HAP-1 (cell line): ENCODE measurements at places on chromosomes 3 and 15.

DNA sequence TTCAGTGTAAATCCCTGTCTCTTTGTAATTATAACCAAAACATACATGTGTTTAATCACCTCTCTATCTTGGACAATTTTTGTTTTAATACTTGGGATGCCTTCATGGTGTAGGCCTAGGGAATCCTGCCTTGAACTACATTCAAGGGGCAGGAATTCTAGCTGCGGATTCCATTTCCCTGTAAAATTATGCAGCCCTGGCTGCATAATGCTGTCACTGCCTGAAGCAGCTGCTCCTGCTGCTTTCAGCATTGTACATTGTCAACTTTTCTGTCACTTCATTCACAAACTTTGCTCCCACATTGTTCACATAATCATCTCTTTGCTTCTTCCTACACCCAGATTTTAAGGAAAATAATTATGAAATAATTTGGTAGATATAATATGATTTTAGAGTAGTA is 638.7 kb downstream of the RBMS3 start:
- no peak for DNase-seq

DNA sequence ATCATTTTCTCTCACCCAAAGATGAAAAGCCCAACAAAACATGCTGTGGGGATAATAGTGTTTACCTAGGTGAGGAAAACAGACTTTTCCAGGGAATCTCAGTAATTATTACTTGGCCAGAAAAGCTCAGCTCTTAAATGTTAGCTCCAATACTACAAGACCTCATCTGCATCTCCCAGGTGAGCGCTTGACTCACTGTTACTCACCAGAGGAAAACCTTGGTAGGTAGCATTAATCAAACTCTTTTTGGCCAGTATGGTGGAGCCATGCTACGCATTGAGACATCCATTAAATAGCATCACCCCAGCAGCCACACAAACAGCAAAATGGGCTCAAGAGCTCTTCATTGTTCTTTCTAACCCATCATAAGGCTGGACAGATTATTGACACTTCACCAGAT is 99.0 kb downstream of the TIGIT start:
- no peak for DNase-seq

DNA sequence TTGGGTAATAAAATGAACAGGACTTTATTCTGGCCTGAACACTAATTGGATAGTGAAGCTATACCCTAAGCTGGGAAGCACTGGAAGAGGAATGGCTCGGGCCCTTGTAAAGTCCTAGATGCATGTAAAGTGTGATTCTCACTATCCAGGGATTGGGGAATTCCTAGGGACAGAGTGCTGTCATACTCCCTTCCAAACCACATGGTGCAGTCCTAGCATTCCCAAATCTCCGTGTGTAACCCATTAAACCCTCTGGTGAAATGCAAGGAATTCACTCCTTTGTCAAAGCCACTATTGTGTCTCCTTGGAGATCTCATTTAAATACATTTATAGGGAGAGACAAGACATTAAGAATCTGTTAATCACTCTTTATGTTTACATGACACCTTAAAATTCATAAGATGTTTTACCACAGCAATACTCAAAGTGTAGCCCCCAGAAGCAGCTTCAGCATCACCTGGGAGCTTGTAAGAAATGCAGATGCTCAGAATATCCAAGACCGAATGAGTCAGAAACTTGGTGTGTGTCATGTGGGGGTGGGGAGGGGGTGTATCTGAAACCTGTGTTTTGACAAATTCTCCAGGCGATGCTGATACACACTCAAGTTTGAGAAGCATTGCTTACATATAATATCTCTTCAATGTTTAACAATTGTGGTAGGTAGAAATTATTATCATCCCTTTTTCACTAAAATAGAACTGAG is 121.8 kb upstream of the NPHP3 start:
- peak; percentile 15 for DNase-seq

- DNase-seq: no peak
Measured at GRCh38 chr3:141170678-141171295, 60.8 kb upstream of the PXYLP1 start.

DNA sequence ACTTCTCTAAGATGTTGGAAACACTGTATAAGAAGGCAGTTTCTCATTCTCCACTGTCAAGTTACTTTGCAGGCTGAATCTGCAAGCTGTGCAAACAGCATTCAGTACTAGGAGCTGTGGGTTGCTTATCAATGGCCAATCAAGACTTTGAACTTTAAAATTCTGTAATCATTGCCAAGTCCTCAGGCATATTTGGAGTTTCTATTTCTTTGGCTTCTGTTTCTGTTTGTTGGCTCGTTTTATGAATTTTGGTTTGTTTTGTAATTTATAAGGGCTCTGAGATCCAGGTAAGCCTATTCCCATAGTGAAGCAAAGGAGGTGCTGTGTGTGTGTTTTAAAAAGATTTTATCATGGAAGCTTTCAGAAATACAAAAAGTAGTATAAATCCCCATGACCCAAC is 32.1 kb downstream of the TLNRD1 start:
- no peak for DNase-seq

GRCh38 chr3:56761887-56762651 is 39.7 kb downstream of the ARHGEF3 start:
- no peak for DNase-seq

- peak; percentile 74 for DNase-seq
Measured at GRCh38 chr15:40782609-40783227, 12.9 kb downstream of the C15orf62 start.

DNA sequence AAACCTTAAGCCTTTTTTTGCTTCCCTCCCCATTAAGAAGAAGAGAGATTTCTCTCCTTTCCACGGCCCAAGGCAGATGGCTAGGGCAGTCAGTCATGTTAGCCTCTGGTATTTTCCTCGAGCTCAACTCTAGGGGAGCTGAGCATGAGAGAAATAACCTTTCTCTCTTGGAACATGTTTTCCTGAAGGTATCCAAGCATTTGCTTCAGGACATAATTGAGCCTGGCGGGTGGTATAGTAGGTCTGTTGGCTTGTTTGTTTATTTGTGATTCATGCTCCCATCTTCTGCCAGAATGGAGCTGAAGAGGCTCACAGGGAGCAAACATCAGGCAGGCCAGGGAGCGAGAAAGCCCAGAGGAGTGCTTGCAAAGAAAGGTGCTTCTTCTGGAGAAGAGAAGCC is 102.5 kb downstream of the MESD start:
- DNase-seq: no peak

DNA sequence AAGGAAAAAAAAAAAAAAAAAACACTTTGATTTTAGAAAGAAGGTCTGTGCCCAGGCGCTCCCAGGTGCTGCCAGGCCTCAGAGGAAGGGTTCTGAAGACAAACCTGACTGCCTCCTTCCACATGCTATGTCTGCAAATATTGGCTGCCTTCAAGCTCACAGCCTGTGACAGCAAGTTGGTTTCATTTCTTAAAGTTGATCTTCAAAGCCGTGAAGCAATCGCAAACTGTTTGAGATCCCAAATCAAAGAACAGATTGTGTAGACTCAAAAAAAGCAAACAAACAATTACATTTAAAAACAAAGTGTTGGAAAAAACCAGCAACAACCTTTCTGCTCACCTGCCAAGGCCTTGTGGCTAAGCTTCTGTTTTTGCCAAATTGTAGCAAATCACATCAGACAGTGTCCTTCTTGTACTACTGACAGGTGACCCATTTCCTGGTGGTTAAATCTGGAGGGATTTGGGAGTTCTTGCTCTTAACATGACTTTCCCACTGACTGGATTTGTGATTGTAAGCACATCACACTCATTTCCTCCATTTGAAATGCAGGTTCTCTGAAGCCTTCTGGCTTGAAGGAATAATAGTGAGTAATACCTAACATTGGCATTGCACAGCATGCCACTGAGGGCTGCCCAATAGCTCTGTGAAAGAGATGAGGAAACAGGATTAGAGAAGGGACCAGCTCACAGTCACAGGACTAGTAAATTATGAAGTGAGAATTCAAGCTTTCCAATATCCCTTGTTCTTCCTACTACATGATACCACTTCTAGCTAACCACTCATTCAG is 502.4 kb downstream of the LPP start:
- DNase-seq: no peak

GRCh38 chr3:45778761-45779201 is 17.6 kb downstream of the SLC6A20 start:
- DNase-seq: no peak

- DNase-seq: no peak
Measured at GRCh38 chr3:158494673-158495072, 76.3 kb upstream of the MLF1 start.

DNA sequence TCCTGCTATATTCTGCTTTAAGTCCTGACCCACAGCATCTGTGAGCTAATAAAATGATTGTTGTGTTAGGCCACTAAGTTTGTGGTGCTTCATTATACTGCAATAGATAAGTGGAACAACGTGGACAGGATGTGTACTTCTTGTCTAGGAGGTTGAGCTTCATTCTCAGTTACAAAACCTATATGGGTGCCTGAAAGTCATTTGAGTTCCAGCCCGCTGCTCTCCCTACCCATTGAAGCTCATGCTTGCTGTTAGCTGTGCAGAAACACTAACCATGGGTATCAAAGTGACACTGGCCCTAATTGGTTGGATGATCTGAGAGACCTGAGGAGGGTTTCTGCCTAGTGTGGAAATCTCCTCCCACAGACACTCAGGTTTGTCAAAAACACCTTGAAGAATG is 357.2 kb downstream of the PDCD6IP start:
- DNase-seq: no peak

GRCh38 chr3:132753946-132754345 is 31.7 kb upstream of the NPHP3 start:
- DNase-seq: no peak

DNA sequence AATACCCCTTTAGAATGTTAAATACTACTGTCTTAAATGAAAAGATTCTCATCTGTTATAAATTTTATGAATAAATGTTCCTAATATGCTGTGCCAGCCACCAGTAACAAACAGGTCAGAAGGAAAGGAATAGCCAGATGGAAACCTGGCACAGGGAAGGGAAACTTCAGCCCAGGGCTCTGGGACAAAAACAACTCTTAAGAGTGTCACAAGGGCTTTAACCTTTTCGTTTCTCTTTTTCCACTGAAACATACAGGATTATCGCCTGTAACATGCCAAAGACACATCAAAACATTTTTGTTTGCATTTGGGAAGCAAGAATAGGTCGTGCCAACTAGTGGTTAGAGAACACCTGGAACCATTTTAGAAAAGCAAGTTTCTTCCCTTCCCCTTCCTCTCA is 109.0 kb upstream of the NEDD4 start:
- no peak for DNase-seq

DNA sequence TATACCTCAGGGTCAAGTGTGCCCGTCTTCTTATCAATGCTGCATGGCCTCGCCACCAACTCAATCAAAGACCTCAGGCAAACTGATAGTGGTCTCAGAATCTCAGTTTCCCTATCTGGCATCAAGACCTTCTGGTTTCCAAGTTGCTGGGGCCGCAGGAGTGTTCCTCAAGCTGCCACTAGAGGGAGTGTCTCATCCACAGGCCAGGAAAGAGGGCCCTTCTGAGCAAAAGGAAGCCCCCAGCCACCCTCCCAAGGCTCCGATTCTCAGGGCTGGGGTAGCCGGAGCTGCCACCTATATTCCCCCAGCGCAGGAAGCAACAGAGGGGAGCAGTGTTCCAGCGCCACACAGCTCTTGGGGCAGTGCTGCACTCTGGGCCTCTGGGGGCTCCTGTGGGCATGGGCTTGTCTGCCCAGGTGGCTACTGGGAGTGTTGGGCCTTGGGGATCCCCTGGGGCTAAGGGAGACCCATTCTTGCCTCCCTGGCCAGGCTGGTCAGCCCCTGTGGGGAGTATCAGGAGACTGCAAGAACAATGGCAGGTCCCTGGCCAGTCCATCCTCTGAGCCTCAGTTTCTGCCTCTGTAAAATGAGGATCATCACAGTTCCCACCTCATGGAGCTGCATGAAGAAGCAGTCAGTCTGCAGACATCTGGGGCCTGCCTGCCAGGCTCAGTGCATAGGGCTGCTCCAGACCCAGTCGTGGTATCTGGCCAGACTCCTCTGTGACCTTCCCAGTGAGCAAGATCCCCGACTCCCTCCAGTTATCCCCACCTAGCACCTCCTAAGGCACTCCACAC is 23.4 kb upstream of the SEC13 start:
- DNase-seq: peak; percentile 36

DNA sequence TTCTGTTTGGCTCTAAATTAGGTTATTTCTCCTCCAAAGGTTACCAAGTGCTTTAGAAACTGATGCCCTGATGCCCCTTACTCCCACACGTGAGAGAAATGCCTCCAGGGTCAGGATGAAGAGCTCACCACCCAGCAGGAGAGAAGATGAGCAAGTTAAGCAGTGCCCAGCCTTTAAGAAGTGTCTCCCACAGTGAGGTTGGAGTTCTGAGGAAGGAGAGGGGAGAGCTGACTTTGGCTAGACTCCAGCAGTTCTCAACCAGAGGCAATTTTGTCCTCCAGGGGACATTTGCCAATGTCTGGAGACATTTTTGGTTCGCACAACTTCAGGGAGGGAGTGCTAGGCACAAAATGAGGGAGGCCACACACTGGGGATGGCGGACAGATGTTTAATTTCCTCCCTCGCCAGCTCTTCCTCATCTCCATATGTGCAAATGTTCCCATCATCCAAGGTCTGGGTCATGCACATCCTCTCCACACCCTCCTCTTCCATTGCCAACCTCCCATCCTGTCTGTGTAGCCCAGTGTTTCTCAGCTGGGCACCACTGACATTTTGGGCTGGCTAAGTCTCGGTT is 50.6 kb upstream of the SLC7A14 start:
- no peak for DNase-seq

- no peak for DNase-seq
Measured at GRCh38 chr3:139655909-139656595, 21.7 kb downstream of the NMNAT3 start.

GRCh38 chr3:39189150-39189958 is 3.0 kb downstream of the XIRP1 start:
- DNase-seq: no peak

- DNase-seq: no peak
Measured at GRCh38 chr3:34365231-34365630, 566.8 kb downstream of the PDCD6IP start.

GRCh38 chr3:64878362-64878761 is 190.6 kb upstream of the ADAMTS9 start:
- no peak for DNase-seq

DNA sequence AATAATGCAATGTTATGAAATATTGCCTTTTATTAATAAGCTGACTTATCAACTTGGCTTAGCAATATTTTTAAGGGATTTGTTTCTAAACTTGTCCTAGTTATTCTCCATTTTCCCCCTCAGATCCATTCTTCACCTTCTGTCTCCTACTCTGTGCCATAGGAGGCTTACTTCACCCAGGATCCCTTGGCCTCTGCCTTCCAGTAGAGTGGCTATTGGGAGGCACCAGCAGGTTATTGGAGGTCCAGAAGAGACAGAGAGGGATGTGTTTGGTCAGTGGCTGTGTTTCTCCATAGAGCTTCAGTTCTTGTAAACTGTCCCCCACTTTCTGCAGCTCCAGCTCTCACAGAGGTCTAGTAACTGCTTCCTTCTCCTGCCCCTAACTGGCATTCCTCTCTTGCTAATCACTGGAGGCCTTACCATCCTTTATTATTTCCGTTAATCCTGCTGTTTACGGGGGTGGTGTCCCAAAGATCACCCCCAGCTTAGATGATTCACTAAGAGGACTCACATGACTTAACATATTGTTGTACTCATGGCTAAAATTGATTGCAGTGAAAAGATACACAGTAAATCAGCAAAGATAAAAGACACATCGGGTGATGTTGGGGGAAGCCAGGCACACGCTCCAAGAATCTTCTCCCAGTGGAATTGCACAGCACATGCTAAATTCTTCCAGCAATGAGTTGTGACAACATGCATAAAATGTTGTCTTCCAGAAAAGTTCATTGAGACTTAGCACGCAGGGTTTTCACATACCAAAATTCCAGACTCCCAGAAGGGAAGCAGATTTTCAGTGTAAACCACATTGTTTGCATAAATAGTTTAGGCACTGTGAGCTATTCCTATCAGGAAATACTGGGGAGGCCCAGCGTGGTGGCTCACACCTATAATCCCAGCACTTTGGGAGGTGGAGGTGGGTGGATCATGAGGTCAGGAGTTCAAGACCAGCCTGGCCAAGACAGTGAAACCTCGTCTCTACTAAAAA is 67.5 kb downstream of the RPL22L1 start:
- no peak for DNase-seq
